ENCODE measurements at places on chromosomes 3 and 15. TPM values are rescaled to one million over a fixed set of nuclear protein-coding genes. Genes with fewer than 3 reads are reported as not detected.

Gene CFAP92
- 2.2 TPM for total RNA-seq

Gene ARPP19
- 107 TPM for total RNA-seq

Gene TOMM70
- 58.7 TPM for total RNA-seq

Gene ZNF592
- 7.2 TPM for total RNA-seq

Gene EAF1
- total RNA-seq, result 9.4 TPM

Data from umbilical cord (tissue), 2 donors.